ENCODE measurements at places on chromosomes 5 and 9.
A peak's percentile ranks its signal among the peaks of the same experiment; 100 is the strongest.

DNA sequence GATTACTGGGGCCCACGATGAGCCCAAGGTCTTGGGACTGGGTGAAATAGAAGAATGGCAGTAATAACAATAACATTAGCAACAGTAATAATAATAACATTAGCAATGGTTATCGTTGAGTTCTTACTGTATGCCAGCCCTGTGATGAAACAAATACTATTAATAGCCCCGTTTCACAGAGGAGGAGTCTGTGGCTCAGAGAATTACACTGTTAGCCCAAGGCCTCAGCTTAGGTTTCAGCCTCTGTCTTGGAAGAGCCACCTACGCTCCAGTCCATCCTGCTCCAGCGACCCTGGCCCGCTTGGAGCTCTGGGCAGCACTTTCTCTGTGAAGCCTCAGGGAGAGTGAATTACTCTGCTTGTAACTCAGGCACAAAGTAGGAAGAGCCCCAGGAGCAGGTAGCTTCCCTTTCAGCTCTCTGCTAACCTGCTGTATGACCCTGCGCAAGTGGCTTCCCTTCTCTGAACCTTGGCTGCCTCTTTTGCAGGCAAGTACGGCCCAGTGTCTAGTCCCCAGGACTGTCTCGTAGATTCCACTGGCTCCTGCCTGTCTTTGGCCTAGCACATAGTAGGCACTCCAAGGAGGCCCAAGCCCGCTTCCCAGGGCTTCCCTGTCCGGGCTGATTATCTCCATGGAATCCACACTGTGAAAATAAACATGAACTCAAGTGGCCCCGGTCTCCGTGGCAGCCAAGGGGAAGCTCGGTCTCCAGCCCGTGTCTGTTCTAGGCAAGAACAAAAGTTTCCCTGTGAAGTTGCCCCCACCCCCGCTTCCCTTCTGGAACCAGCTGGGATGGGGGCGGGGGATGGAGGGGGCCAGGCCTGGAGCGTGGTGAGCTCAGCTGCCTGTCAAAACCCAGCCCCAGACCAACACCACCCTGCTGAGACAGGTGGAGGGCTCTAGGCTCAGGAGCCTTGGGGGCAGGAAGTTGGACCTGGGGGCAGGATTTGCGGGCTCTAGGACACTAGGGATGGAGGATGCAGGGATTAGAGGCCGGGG lies 26.2 kb upstream of the LMX1B start:
- no peak for DNase-seq

DNA sequence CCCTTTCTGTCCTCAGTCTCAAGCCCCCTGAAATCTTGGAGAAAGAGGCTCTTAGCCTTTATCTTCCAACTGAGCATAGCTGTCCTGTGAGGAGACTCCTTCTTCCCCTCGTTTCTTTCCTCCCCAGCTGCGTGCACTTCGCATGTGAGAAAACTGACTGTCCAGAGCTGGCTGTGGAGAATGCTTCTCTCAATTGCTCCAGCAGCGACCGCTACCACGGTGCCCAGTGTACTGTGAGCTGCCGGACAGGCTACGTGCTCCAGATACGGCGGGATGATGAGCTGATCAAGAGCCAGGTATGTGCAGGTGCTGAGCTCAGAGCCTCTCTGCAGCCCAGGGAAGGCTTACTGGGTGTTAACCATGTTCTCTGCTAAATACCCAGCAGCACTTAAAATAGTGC lies 190.8 kb downstream of the PAPPA start:
- no peak for DNase-seq

- no peak for DNase-seq
These were observed 303.8 kb upstream of the PRR16 start for GRCh38 chr5:120160124-120160895.

- DNase-seq, result no peak
These were observed 885 bp upstream of the MLLT3 start for GRCh38 chr9:20623021-20623747.

DNA sequence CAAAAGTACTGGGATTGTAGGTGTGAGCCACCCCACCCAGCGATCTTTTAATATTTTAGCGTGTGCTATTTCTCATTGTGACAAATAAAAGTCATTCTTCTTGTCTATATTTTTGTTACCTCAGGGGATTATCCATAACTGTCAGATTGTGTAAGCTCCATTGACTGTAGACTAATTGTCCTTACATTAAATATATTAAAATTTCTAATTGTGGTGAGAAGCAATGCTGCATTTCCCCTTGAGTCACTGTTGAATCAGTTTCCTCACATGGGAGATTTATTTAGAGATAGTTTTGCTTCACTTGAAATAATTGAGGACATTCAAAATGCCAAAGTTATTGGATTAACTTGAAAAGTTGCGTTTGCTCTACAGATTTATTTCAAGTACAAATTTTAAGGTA lies 782.4 kb upstream of the WWC1 start:
- DNase-seq, result no peak

DNA sequence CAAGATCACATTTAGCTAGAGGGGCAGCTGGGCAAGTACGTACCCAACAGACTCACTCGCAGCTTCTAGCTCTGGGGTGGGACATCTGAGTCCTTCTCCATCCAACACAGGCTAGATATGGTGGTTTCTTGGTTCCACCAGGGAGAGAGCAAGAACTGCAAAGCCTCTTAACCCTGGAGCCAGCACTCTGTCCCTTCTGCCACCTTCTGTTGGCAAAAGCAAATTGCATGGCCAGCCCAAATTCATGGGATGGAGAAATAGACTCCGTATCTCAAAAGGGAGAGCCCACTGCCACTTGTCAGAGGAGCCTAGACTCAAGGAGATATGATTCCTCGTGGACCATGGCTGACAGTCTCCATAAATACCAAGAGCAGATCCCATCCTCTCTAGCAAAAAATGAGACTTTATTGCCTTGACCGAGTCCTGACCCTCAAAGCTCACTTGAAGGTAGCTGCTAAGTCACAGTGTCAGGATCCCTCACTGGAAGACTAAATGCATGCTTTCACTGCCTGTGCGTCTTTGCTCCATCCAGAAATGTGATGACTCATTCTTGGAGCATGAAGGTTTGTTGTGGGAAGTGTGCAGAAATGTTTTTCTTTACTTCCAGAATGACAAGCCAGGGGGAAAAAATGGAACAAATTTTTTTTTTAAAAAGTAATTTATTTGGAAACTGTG lies 28.8 kb upstream of the ROR2 start:
- DNase-seq, result no peak

DNA sequence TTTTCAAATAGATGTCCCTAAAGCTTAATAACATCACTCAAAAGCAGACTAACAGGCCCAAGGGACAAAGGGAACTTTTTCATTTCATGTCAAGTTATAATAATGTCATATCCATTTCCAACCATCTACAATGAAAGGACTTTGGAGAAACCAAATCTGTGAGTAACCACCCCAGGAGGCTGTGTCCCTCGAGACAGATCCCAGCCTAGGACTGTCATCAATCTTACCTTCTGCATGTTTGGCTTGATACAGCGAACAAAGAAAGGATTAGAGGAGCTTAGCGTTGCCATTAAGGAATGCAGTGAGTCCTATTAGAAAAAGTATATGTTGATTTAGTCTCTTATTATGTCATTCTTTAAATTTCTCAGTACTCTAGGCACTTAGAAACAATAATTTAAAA lies 137.8 kb upstream of the RETREG1 start:
- DNase-seq, result no peak

DNA sequence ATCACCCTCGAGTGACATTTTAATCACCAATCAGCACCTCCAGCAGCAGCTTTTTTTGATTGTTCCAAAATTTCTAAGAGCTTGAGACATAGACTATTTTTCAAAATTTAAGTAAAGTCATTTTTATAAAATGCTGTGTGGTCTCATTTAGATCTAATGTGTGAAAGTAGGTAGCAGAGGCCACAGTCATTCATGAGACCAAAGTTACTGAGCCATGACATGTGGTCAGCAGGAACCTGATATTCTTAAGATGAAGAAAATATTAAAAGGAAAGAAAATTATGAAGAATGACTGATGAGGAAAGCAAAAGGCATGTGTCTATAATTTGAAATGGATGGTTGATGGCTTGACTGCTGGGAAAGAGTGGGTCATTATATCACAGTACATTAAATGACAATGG lies 7.2 kb downstream of the FREM1 start:
- DNase-seq, result no peak

DNA sequence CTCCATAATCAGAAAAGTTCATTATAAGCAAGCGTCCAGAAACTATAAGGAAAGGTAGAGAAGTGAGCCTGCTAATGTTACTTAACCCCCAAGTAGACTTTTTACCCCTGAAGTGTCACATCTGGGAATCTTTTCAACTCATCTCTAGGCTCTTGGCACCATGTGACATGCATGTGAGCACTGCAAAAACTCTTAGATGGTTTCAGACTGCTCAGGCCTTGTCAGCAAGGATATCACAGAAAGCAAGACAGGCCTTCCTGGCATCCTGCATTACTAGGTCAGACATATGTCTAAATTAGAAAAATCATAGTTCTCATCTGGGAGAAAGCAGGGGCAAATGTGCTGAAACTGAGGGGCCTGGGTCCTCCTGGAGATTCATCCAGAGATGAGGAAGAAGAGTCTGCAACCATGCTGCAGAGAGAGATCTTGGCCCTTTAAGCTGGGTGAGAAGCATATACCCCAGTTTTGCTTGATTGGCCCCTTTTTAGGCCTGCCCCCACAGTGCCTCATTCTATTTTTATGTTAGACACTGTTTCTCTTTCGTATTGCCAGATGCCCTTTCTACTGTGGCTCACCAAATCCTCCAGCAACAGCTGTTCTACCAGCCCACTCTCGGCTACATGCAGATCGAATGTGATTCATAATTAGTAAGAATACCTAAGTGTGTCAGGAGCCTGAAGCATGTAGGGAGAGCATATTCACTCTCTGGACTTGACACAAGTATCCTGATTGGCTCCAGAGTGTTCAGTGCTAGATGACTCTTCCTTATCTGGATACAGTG lies 19.0 kb downstream of the TMEM8B start:
- peak; percentile 43 for DNase-seq

- no peak for DNase-seq
These were observed 152.1 kb downstream of the PCSK1 start for GRCh38 chr5:96280946-96281393.

DNA sequence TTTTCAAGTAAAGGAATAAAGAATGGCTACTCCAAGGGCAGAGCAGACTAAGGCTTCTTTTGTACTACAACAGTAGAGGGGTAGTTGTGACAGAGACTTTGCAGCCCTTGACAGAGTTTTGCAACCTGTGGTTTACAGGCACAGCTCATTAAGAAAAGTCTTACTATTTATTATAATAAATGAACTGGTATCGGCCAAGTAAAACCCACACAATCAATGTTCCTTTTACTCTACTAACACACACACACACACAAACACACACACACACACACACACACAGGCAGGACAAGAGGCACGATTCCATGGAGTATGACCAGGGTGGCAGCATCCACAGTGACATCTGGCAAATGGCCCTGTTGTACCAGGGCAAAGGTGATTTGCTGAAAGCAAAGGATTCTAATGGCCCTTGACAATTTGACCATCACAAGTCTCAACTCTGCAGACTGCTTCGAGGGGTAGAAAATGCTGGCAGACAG lies 59.1 kb upstream of the GOLPH3 start:
- DNase-seq, result no peak

- DNase-seq, result no peak
These were observed 96.5 kb upstream of the PITX1 start for GRCh38 chr5:135130261-135131215.

DNA sequence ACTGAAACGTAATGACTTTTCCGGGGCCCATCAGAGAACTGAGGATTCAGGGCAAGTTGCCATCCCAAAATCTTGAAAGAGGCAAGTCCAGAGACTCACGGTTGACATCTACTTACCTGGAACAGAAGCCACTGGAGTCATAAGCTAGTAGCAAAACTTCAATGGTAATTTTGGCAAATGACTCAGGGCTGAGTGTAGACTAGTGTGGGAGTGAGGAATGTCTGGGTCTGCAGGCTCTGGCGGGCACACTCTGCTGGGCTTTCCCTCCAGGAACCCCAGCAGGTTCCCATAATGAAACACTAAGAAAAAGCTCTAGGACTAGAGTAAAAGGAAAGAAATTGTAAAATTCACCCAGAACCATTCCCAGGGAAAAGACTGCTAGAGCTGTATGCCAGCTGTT lies 122.9 kb upstream of the NFIL3 start:
- DNase-seq, result no peak

All from stimulated activated CD8-positive, alpha-beta memory T cell treated with anti-CD3 and anti-CD28 coated beads, Interleukin-2, amount 100 ng/mL, for 48 hours (primary cell).